ENCODE measurements at places on chromosomes 4 and X.

DNA sequence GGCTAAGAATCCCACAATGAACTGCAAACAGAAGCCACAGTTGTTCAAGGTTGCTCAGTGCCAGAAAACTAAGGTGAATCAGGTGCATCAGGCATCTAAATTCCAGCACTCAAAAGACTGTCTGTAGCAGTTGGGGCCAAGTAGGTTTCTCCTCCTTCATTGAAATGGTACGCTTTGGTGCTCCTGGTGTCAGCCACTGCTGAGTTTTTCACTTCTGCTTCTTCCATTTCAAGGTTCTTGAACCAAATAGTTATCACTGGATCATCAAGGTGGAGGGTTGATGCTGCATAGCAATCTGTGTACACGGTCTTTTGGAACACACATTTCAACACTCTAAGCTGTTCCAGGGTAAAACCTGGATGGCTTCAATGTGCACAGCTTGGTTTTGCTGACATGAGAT is 74.4 kb downstream of the TMA16 start:
- DNase-seq: no peak

GRCh38 chr4:7295911-7296660 is 103.7 kb downstream of the SORCS2 start:
- no peak for DNase-seq

DNA sequence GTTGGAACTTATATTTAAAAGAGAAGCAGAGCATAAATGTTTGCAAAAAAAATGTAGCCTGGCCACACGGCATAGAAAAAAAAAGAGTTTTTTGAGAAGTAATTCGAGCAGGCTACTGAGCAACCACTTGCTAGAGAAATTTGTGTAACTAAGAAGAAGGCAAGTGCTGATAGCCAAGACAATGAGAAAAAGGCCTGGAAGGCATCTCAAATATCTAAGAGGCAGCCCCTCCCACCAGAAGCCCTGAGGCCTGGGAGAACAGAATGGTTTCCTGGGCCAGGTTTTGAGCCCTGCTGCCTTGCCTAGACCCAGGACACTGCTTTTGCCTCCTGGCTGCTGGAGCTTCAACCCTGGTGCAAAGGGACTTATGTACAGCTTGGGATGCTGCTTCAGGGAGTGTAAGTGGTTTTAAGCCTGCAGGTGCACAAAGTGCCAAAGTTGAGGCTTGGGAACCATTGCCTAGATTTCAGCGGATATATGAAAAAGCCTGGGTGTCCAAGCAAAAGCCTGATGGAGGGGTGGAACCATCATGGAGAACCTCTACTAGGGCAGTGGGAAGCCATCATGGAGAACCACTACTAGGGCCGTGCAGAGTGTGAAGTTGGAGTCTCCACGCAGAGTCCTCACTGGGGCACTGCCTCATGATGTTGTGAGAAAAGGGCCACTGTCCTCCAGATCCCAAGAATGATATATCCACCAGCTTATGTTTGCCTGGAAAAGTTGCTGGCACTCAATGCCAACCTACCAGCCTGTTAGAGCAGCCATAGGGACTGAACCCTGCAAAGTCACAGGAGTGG is 9.7 kb downstream of the TECRL start:
- DNase-seq: no peak

DNA sequence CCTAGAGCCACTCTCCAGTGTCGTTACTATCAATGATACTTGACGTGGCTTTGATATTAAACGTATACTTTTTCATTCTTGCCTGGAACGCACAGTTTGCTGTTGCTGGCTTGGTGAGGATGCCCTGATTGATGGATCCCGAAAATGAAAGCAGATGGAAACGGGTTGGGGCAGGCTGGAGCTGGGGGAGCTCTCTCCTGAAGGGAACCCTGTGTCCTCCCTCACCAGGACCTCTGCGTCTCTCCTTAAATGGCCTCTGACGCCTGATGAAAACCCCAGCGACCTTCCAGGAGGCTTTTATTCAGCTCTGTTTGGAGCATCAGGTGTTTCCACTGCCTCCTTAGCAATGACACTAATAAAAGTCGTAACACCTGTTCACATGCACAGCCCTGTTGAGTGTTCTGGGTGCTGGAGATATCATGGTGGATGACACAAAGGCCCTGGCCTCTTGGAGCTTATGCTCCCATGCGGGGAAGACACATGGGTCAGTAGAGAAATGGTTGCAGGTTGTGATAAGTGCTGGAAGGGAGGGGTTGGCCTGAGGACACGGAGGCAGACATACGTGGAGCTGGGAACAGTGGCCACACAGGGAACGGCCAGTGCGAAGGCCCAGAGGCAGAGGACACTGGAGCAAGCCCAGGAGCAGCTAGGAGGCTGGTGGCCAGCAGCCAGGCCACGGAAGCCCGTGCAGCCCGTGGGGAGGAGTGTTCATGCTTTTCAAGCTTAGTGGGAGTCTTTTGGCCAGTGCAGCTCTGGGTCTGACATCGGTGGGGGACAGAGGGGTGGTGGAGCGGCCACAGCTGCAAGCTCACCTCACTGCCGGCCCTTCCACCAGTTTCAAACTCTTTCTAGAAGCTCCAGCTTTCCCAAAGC is 7.5 kb downstream of the MSANTD1 start:
- no peak for DNase-seq

DNA sequence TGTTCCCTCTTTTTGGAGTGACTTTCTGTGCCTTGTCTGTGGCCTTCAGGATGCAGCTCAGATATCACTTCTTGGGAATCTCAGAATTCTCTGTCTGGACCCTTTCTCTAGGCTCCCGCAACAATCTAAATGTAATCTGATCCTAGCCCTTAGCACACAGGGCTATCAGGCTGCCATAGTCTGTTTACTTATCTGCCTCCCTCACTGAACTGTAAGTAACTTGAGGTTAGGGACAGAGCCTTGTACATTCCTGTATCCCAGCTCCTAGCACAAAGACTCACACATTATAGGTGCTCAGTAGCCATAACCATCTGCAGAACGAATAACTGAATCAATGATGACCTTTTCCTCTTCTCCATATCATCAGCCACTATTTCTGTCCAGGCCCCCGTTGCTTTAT is 69.5 kb downstream of the RTL9 start:
- no peak for DNase-seq

DNA sequence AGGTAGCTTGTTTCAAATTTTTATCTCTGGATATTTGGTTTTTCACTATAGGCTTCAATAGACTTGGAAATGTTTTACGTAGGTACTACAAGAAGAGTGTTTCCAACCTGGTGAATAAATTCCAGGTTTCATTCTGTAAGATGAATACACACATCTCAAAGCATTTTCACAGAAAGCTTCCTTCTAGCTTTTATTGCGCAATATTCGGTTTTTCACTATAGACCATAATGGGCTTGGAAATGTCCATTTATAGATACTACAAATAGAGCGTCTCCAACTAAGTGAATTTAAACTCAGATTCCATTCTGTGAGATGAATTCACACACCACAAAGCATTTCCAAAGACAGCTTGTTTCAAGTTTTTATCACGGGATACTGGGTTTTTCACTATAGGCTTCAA is 857.7 kb upstream of the HS3ST1 start:
- DNase-seq: no peak

- DNase-seq: peak; percentile 83
Observed at GRCh38 chr4:2256156-2256731, 5.7 kb downstream of the MXD4 start.

DNA sequence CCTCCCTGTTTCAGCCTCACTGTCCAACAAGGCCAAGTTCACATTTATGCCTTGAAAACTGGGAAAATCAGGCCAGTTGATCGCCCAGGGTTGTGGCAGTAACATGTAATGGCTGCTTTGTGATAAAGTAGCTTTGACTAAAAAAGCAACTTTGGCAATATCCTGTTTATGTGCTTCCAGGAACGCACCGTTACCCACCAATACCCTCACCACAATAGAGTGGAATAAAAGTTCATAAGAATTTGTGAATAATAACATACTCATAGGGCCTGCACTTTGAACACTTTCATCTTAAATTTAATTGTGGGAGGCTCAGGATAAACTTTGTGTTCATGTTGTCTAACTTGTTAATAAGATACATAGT is 80.7 kb upstream of the MAML3 start:
- no peak for DNase-seq

DNA sequence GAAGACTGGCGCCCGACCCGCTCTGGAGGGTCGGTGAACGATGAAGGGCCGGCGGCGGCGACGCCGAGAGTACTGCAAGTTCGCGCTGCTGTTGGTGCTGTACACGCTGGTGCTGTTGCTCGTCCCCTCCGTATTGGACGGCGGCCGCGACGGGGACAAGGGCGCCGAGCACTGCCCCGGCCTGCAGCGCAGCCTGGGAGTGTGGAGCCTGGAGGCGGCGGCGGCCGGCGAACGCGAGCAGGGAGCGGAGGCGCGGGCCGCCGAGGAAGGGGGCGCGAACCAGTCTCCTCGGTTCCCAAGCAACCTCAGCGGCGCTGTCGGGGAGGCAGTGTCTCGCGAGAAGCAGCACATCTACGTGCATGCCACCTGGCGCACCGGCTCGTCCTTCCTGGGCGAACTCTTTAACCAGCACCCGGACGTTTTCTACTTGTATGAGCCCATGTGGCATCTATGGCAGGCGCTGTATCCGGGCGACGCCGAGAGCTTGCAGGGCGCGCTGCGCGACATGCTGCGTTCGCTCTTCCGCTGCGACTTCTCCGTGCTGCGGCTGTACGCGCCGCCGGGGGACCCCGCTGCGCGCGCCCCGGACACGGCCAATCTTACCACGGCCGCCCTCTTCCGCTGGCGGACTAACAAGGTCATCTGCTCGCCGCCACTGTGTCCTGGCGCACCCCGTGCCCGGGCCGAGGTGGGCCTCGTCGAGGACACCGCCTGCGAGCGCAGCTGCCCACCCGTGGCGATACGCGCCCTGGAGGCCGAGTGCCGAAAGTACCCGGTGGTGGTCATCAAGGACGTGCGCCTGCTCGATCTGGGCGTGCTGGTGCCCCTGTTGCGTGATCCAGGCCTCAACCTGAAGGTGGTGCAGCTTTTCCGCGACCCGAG is 568 bp downstream of the CHST7 start:
- no peak for DNase-seq

- DNase-seq: no peak
Observed at GRCh38 chr4:16079046-16079445, 4.8 kb downstream of the PROM1 start.

GRCh38 chr4:147633113-147633512 is 15.9 kb downstream of the TMEM184C start:
- no peak for DNase-seq

DNA sequence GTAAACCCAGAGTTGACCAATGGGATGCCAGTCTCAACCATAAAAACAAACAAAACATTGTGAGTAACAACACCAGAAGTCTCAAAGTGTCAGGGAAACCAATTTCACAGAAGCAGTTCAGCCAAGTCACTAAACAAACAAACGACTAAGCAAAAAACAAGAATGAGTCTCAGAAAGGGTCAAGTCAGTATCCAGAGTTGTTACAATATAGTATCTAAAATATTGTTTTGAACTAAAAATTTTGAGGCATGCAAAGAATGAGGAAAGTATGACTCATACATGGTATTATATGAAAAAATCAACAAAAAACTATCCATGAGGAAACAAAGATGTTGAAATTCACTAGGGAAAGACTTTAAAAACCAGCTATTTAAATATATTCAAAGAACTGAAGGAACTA is 70.6 kb downstream of the AR start:
- DNase-seq: no peak

Data from vagina (tissue), 2 donors.